Activated CD4-positive, alpha-beta T cell treated with anti-CD3 and anti-CD28 coated beads, Interleukin-2, amount 50 U/mL, for 16 hours (primary cell): ENCODE measurements at places on chromosomes 6 and 20.
A peak's percentile ranks its signal among the peaks of the same experiment; 100 is the strongest.

- peak; percentile 71 for DNase-seq
These were observed 929 bp downstream of the CDH22 start for GRCh38 chr20:46307139-46307998.

DNA sequence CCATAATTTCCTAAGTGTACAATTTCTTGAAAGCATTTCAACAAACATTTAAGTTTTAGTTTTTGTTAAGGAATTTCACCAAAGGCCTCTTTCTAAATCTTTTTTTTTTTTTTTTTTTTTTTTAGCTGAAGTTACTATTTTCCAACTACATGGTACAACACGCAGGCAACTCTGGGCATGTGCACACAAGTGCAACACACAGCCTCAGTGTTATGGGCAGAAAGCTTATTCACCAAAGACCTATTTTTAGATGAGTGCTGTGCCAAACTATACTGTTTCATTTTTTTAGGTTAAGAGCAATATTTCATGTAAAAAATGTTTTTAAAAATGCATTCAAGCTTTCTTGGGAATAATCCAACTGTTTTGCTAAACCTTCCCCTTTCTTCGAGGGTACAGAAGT lies 42.0 kb upstream of the MAP3K4 start:
- no peak for DNase-seq

- DNase-seq, result peak; percentile 93
These were observed 84.9 kb downstream of the TRIM27 start for GRCh38 chr6:28838634-28839442.

- DNase-seq, result peak; percentile 26
These were observed 41.8 kb upstream of the TOP1 start for GRCh38 chr20:40986774-40987173.

DNA sequence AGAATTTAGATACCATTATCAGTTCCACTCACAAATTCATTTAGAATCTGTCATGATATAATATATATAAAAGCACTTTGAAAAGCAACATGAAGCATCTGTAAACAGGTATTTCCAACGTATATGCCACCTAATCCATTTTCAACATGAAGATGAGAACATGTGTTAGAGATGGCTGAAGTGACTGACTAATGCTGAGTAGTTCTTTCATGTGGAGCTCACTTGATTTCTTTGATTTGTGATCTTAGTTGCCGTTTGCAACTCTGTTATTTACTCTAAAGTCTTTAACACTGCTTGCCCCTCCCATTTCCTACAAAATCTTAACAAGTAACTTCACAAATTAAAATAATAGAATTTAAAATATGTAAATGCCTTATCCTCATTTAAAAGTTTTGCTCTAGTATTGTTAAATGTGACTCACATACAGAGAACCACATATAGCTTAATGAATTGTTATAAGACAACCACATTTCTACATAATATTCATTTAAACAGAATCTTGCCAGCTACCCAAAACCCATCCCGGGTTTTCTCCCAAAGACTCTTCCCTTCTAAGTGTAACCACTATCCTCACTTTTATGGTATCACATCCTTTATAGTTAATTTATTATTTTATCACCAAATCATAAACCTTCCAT lies 78.3 kb downstream of the ME1 start:
- no peak for DNase-seq

GRCh38 chr6:147429794-147430193 lies 78.7 kb upstream of the SAMD5 start:
- DNase-seq, result no peak

- DNase-seq, result no peak
These were observed 100.3 kb downstream of the PLCB1 start for GRCh38 chr20:8232332-8232731.

DNA sequence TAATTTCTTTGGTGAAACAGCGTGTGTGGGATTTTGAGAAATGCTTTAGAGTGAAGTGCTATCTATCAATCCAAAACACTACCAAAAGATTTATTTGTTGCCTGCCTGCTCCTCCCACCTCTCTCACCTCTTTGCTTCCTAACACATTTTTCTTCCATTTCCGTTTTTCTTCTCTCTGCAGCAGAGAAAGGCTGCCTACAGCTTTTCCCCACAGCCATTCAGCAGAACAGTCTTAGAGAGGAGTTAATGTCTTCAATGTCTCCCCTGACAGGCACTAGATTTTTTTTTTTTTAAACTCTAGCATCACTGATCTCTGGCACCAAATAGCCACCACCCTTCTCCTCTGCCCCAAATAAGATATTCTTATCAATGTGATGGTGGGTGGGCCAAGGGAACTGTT lies 327.8 kb upstream of the MAN1A1 start:
- no peak for DNase-seq

DNA sequence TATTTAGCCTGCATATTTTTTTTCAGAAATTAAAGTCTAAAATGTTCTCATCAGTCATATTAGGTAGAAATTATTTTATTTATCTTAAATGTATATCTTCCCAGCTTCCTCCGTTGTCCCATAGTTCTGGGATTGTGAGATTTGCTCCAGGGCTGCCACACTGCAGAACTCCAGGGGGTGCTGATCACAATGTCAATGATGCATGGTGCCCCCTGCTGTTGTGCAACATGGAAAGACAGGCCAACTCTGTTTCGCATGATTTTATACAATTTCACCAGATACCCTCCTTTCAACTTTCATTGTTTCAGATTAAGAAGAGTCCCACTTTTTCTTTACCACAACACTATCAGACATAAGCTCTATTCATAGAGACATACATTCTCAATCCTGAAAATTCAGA lies 35.9 kb downstream of the ID4 start:
- no peak for DNase-seq

DNA sequence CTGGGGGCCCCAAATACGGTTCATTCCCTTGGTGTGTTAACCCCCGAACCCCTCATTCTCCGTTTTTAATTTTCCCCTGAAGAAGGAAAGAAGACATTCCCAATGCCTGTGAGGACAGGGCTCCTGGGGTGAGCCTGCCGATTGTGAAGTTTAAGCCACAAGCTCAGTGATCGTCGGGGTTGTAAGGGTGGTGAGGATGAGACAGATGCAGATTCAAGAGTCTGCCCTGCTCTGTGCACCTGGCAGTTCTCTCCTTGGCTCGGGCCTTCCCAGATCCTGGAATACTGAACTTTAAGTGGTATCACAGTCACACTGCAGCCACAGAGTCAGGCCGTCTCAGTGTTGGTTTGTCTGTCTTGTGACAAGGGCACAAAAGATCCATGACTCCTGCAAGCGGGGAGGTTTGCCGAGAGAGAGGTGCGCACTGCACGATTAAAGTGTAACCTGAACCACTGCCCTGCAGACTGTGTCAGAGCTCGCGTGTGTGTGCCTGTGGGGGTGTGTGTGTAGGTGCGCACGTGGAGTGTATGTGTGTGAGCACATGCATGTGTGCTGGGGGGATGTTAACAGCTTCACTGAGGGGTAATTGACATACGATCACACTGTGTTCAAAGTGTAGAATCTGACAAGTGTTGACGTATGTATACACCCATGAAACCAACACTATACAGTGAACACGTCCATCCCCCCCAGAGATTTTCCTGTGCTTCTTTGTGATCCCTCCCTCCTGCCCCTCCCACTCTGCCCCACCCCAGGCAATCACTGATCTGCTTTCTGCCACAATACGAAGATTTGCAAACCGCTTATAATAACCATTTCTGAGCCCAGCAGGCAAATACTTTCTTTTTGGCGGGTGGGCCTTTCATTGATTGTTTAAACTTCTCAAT lies 38.9 kb downstream of the RPP40 start:
- DNase-seq, result no peak

DNA sequence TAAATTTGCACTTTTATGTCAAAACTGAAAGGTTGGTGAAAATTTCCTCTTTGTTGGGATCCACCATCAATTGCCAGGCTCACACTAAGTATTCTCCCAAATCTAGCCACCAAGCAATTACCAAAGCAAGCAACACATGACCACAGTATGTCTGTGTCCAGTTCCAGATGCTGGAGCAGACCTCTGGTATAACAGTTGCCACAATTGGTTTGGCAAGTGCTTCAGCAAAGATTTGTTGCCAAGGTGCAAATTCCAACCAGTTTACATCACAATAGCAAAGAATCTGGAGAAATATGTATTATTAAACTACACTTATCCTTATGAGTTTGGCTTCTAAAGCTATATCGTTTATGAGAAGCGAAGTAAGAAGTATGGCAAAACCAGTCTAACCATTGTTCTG lies 6.4 kb downstream of the GTF2H5 start:
- no peak for DNase-seq
